Choroid plexus epithelial cell (primary cell): ENCODE measurements at places on chromosomes 7 and 10.

- no peak for DNase-seq
Observed at GRCh38 chr7:154929006-154929726, 73.8 kb downstream of the PAXIP1 start.

DNA sequence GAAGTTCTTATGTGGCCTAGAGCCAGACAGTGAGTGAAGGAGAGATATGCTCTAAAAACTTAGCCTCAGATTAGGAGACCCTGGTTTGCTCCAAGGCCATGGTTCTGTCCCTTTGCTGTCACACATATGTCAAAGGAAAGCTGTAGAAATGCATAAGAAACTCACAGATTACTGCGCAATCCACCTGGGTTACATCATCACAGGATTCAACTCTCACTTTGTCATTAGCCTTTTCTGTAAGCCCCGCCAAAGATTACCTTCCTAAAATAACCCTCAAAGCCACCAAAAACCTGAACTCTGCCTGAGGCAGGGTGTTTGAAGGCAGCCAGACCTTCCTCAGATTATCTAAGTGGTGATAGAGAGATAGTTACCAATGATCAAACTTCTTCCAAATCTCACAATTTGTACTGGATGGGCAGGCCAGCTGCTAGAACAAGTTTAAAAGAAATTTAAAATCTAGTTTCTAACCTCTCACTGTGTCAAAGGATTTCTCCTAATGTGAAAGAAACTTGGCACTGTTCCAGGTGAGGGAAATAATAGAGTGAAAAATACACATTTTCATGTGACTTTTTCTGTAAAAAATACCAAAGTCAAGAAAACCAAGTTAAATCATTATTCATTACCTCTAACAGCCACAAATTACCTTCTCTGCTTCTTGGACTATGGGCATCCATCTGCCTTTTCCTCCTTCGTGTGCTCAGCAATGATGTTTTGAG, 567.2 kb downstream of the SUGCT start:
- DNase-seq, result no peak

DNA sequence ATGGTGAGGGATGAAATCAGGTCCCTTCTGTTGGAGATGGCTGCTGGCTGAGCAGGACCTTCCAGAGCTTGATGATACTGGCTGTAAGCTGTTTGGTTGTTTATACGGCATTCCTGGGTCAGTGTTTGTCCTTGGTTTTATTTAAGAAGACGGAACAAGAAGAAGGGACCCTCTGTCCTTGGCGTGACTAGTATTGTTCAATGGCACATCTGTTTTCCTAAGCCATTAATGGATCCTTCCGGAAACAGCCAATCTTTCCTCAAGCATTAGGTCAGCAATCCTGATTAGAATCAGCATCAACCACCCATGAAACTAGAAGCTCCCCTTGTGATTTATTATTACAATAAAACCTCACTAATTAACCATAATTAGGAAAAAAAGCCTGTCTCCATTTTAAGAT, 128.7 kb upstream of the KIAA1217 start:
- DNase-seq, result no peak

GRCh38 chr10:7507887-7508726, 97.3 kb upstream of the SFMBT2 start:
- no peak for DNase-seq

- no peak for DNase-seq
Observed at GRCh38 chr10:98619446-98619845, 172.7 kb upstream of the HPS1 start.

DNA sequence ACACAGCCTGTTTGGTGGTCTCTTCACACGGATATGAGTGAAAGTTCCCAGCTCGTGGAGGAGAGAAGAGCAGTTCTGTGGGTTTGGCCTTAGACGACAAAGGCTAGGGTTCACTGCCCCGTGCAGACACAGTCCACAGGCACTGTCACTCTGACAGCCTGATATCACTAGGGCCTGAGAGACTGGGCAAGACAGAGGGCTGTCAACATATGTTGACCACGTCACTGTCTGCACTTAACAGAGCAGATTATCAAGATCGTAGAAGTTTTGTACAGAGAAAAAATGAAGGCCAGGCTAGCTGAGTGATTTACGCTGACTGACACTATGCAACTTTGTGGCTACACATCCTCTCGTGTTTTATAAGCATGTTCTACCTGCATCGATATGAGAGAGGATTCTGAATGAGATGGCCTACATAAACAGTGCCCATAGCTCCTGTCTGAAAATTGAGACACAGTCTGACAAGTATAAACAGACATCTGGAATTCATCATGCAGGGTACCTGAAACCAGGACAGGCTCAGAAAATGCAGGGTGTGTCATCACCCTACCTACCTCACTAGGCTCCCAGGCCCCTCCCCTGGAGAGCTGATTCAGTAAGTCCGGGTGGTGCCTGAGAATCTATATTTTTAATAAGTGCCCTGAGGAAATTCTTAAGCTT, 120.0 kb downstream of the SGMS1 start:
- DNase-seq, result no peak

GRCh38 chr7:40638545-40639320, 503.9 kb downstream of the SUGCT start:
- DNase-seq, result no peak

GRCh38 chr7:39130857-39131526, 153.3 kb downstream of the POU6F2 start:
- no peak for DNase-seq

GRCh38 chr7:135914346-135914745, 62.8 kb downstream of the MTPN start:
- no peak for DNase-seq

- no peak for DNase-seq
Observed at GRCh38 chr7:21611129-21611528, 68.3 kb downstream of the DNAH11 start.

DNA sequence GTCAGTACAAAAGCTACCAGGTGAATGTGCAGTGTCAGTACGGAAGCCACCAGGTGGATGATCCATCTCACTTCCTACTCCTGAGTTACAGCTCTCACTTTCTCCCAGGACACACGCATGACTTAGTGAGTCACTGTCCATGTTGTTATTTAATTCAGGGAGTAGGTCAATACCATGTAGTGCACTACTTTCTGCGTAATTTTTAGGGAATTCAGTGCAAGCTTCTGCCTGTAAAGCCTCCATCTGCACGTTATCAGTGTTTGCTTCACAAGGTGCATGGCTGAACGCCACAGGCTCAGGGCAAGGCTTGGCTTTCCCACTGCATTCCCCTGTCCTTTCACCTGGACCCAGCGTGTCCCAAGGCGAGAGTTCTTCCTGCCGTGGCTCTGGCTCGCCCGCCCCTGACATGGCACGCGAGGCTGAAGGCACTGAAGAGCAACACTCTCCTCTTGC, 59.5 kb downstream of the LARP4B start:
- DNase-seq, result no peak

DNA sequence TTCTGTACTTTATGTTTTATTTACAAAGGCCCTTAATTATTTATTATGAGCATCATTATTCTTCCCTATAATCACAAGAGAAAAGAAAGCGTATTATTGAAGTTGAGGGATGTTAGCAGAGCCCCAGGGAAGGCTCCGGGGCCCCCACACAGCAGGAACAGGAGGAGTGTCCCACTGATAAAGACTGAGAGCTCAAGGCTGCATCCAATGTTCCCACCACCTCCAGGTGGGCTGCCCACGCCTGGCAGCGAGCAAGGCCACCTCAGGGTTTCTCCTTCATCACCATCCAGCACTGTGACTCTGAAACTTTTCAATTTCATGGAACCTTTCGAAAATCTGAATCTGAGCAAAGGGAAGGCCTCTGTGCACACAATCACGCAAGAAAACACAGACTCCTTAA, 35.9 kb upstream of the WIPF3 start:
- DNase-seq, result no peak

- peak; percentile 21 for DNase-seq
Observed at GRCh38 chr10:21599582-21599981, 65.5 kb downstream of the MLLT10 start.

DNA sequence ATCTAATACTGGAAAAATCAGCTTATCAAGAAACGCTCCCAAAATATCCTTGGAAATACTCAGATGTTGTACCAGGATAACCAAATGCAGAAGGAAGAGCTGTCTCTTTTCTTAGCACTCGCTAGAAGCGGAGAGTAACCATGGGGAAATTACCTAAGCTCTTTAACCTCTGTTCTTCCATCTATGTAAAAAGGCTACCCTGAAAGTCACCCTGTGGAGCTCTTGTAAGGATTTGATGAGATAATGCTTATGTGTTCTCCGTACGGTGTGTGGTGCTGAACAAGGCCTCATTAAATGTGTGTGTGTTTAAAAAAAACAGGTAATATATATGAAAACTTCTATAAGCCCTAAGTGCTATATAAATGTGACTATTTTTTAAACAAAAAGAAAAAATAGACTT, 38.2 kb upstream of the MYO3A start:
- DNase-seq, result no peak

GRCh38 chr10:86291616-86292340, 74.8 kb downstream of the GRID1 start:
- no peak for DNase-seq

DNA sequence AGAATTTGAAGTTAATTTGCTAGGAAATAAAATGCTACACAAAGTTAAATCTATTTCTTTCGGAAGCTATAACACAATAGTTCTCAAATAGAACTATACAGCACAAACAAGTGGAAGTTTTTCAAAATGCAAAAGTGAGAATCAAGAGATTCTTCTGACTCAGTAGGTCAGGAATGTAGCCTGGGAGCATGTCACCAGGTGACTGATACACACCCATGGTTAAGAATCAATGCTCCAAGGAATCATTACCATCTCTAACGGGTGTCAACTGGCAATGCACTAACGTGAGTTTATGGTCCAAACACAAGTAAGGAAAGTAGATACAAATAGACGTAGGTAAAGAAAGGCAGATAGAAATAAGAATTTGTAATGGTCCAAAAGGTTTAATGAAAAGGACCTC, 170.5 kb downstream of the SRPK2 start:
- no peak for DNase-seq

GRCh38 chr10:58440484-58440883, 55.3 kb downstream of the TFAM start:
- DNase-seq, result no peak

DNA sequence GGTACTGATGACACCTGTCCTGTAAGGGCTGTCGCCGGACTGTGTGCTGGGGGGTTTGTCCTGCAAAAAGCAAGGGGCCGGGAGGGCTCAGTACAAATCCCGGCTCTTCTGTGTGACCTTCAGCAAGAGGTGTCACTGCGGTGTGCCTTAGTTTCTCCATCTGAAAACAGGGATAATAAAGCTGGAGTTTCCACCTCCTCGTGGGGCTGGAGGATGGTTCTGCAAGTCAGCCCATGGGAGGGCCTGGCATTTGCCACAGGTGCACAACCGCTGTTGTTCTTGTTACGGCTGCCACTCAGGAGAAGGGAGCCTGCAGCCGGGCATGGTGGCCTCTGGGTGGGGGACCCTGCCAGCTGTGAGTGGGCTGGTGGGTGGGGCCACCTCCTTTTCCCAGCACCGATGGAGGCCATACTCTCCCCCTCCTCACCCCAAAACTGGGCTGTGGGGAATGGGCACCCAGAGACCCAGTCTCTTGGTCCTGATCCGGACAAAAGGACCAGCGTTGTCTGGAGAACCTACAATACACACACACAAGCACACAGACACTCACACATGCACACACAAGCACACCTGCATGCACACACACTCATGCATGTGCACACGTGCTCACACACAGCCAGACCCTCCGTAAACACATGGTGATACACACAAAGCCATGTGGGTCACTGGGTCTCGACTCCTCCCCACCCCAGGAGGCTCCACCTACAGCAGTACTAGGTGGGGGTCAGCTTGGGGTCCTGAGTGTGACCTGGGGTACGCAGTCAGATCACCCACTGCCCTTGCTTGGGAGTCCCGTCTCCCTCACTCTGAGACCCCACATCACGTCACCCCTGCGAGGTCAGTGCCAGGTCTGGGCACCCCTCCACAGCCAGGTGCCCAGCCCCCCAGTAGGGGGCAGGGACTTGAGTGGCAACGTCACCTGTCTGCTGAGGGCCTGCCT, 34.1 kb downstream of the ELFN1 start:
- DNase-seq, result no peak

- no peak for DNase-seq
Observed at GRCh38 chr10:73789659-73790055, 4.3 kb downstream of the ZSWIM8 start.

DNA sequence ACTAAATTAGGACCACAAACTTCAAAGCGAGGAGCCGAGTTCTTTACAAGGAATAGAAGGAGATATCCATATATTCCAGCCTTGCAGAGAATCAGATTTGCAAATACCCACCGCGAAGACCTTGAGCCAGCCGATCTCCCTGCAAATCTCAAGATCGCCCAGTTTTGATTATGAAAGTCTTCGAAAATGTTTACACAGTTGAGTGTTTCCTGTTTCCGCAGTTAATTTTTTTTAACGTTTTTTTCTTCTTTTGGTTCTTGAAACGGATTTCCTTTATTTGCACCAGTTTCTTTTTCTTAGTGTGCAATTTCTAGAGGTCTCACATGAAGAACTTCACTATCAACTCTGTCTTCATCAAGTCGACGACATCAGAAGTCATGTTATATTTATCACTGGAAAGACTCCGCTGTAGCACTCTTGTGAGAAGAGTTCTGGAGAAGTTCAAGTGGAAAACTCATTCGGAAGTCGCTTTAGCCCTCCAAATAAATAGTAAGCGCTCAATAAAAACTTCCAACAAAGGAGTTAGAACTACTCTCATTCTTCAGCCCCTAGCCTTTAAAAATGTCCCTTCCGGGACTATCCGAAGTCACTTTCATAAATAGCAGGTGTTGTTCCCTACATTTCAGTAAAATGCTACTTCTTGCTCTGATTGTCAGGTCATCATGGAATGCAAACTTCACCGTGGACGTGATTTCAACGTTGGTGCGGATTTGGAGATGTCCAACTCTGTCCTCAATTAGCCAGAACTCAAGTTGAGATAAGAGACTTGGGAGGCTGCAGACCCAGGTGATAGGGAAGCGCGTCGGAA, 11.9 kb upstream of the SPAG6 start:
- DNase-seq, result no peak

GRCh38 chr10:42926843-42927242, 144.2 kb downstream of the BMS1 start:
- DNase-seq, result peak; percentile 70

GRCh38 chr10:119222537-119222936, 15.2 kb downstream of the GRK5 start:
- DNase-seq, result no peak

DNA sequence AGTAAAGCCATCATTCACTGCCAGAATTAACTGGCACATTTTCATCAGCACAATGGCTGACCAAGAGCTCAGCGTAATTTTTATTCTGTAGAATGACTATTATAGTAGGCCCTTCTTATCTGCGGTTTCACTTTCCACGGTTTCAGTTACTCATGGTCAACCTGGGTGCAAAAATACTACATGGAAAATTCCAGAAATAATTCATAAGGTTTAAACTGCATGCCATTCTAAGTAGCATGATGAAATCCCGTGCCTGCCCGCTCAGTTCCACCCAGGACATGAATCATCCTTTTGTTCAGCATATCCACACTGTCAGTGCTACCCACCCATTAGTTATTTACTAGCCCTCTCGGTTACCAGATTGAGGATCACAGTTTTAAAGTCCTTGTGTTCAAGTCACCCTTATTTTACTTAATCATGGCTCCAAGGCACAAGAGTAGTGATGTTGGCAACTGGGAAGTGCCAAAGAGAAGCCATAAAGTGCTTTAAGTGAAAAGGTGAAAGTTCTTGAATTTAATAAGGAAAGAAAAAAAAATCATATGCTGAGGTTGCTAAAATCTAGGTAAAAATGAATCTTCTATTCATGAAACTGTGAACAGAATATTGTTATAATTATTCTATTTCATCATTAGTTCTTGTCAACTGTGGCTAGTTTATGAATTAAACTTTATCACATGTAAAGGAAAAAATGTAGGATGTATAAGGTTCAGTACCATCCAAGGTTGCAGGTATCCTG, 204.9 kb downstream of the DOCK4 start:
- DNase-seq, result peak; percentile 95

- DNase-seq, result peak; percentile 38
Observed at GRCh38 chr7:13797545-13797944, 191.9 kb downstream of the ETV1 start.
